ENCODE measurements at places on chromosomes 6 and 20.

GRCh38 chr6:57193177-57193576 is 21.1 kb downstream of the BAG2 start:
- DNase-seq = no peak

GRCh38 chr6:169999367-169999766 is 247.9 kb downstream of the ERMARD start:
- DNase-seq = no peak

GRCh38 chr6:79713701-79714322 is 82.7 kb downstream of the SH3BGRL2 start:
- no peak for DNase-seq

DNA sequence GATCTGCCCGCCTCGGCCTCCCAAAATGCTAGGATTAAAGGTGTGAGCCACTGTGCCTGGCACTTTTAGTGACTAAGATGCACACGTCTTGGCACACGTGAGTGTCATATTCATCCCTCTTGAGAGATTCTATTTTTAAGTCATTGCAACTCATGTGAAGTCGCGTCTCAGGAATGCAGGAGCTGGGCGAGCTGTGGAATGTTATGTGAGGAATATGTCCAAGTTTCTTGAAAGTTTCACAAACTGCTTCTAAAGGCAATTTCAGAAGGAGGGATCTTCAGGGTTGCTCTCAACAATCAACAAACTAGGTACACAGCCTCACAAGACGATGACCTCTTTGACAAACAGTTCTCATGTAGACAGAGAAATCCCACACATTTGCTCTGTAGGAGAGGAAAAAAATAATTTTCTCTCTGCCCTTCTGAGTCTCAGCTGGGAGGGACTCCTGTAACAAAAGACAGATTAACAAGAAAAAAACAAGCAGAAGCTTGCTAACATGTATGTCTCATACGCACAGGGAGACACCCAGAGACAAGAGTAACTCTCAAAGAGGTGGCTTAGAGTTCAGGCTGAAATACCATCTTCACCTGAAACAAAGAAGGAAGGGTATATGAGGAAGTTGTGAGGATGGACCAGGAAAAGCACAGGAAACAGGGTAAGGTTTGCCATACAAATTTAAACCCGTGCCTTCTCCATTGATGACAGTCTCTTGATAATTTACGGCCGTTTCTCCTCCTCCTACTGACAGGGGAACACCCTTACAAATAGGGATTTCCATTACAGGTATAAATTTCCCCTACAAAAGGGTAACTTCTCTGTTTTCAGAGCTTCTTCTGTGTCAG is 45.3 kb upstream of the FAM50B start:
- no peak for DNase-seq

- DNase-seq = no peak
Observed at GRCh38 chr6:130780122-130780521, 47.1 kb upstream of the SMLR1 start.

DNA sequence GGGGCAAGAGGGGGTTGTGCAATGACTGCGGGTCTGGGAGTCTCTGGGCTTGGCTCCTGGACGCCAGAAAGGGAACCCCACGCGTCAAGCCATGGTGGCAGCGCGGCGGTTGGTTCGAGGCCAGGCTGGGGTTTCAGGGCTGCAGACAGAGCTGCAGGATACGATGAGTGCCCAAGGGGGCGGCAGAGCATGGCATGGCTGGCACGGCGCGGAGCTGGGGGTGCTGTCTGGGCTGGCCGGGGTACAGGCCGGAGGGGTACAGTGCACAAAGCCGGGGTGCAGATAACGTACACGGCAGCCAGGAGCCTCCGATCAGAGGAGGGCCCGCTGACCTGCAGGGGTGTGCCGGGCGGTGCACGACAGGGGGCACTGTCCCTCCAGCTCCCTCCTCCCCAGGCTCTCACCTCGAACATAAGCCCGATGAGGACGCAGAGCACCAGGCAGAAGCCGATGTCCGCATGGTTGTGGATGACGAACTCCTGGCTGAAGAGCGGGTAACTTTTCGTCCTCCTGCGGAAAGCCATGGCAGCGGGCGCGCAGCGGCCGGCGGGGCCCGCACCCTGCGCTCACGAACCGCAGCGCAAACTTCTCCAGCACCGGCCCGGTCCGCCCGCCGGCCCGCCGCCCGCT is 353 bp downstream of the TRAM2 start:
- DNase-seq = no peak

- DNase-seq = no peak
Observed at GRCh38 chr6:106324726-106325335, 729 bp downstream of the ATG5 start.

DNA sequence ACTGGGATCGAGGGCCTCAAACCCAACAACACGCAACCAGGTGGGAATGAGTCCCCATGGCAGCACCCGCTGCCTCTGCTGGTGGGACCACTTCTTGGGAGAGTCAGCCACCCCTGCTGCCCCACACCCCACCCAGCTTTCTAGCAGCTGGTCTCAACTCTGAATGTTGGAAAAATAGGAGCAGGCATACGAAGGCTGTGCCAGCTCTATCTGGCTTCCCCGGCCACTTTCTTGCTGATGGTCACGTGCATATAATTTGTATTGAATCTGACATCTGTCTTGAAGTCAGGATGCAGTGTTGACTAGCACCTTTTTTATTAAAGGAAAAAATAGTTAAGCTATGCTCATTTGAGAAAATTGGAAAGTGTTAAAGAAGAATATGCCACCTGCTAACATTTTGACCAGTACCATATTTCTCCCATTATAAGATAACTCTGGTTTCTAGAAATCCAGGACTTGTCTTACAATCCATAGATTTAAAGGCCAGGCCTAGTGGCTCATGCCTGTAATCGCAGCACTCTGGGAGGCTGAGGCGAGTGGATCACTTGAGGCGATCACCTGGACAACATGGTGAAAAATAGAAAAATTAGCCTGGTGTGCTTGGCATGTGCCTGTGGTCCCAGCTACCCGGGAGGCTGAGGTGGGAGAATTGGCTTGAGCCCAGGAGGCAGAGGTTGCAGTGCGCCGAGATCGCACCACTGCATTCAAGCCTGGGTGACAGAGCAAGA is 26.9 kb upstream of the MAPRE1 start:
- no peak for DNase-seq

DNA sequence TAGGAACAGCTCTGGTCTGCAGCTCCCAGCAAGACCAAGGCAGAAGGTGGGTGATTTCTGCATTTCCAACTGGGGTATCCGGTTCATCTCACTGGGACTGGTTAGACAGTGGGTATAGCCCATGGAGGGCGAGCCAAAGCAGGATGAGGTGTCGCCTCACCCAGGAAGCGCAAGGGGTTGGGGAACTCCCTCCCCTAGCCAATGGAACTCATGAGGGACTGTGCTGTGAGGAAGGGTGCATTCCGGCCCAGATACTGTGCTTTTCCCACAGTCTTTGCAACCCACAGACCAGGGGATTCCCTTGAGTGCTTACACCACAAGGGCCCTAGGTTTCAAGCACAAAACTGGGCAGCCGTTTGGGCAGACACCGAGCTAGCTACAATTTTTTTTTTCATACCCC is 21.8 kb downstream of the HDDC2 start:
- DNase-seq = no peak

DNA sequence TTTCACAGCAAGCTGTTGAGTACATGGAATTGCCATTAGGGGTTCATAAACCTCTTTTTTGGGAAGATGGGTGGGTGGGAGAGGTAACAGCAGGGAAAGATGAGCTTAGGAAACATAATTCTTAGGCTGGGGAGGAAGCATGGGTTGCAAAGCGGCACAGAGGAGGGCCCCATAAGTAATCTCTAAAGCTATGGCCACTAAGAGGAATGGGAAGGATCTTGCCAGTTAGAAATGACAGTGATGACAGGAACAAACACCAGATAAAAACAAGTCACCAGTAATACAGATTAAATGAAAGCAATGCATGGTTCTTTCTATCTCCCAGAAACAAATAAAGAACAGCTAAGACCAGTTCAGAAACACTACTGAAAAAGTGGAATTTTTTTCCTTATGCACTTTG is 31.0 kb upstream of the PRELID3B start:
- no peak for DNase-seq

DNA sequence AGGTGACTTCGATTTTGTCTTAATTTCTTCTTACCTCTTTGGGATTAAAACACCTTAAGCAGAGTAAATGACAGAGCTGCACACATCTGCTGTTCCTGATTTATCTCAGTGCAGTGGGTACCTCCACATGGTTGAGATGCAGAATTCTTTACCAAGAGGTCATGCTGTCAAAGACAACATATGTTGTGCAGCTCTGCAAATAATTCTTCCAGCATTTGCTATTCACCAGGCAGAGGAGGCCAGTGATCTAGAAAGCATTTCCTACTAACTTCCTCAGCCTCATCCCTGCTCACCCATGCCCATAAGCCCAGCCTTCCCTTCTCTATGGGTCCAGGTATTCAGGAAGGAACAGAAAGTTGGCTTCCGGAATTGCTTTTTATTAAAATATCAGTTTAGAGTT is 109.3 kb downstream of the THBS2 start:
- no peak for DNase-seq

DNA sequence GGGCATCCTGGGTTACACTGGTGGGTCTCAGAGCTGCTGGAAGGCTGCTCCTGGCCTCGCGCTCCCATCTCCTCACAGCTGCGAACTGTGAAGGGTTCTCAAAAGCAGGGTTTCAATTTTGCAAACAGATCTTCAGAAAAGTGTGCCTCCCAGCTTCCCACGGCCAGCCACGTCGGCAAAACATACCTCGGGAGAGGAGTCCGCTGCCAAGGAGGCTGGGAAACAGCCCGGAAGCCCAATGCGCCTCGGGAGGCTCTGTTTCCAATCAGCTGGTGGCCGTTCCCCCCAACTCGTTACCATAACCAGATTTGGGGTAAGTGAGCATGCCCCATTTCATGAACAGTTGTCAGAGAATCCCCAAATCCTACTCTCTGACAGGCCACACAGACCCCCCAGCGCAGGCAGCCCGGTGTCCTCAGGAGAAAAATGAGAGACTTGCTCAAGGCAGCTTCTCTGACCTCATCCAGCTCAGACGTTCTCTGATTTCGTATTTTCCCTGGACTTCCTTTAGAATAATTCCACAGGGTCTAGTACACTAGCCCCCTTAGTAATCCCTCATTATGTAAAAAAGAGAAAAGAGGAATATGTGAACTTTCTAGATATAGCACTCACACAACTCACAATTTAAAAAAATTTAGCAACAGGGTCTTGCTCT is 98.4 kb downstream of the SNX5 start:
- no peak for DNase-seq

GRCh38 chr6:37102299-37103168 is 67.4 kb upstream of the PIM1 start:
- DNase-seq = peak; percentile 81

GRCh38 chr6:113172531-113172966 is 684.6 kb upstream of the MARCKS start:
- peak; percentile 27 for DNase-seq

DNA sequence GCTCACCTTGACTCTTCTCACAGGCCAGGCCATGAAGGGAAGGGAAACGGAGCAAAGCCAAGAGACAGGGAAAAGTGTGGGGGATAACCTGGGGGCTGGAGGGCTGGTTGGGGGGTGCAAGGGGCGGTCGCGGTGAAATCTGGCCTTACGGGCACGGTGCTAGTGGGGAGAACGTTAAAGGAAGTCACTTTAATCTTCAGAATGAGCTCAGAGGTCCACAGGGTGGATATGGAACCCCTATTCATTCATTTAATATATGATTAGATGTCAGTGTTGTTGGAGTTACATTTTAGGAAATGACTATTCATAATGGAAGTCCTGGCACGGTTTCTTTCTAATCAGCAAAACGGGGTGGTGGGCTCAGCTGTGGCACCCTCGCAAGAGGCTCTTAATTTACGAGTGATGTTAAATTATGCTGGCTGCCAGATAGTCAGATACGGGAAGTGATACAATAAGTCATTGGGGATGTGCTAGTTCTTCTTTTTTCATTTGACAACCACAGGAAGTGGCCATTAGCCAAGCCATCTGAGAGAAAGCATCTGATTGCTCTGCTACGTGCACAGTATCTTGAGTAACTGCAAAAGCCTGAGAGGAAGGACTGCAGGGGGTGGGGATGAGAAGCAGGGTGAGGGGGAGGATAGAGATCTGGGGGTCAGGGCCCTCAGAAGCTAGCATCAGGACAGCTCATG is 253.0 kb downstream of the QKI start:
- DNase-seq = no peak

DNA sequence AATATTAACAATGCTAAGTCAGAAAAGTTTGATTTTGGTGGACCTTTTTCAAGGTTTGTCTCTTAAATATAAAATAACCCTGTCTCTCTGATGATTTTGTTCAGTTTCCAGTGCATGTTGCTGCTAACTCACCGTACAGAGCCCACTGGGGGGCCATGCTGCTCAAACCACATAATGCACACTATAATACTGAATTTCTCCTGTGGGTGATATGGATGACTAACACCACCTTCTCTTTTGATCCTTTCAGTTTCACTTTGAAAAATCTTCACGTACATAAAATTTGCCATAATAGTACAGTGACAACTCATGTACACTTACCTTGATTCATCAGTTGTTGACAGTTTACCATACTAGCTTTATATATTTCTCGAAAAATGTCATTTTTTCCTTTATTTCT is 506.6 kb upstream of the MAN1A1 start:
- DNase-seq = no peak

GRCh38 chr6:50070101-50070500 is 20.4 kb upstream of the DEFB112 start:
- DNase-seq = no peak

- no peak for DNase-seq
Observed at GRCh38 chr20:44918761-44919160, 8.9 kb downstream of the PABPC1L start.

DNA sequence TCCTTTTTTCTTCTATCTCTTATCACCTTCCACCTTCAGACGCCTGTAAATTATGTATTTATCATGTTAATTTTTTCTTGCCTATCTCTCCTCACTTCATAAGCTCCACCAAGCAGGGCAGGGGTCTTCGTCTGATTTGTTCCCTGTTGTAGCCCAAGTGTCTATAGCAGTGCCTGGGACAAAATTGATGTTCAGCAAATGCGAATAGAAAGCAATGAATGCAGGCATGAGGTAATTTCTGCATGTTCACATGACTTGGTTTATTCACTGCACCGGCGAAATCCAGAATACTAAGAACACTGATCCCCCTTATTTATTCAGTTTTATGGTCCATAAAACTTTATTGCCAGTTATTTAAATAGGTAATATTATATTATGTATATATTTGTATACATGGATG is 162.1 kb downstream of the TBC1D7 start:
- DNase-seq = no peak

DNA sequence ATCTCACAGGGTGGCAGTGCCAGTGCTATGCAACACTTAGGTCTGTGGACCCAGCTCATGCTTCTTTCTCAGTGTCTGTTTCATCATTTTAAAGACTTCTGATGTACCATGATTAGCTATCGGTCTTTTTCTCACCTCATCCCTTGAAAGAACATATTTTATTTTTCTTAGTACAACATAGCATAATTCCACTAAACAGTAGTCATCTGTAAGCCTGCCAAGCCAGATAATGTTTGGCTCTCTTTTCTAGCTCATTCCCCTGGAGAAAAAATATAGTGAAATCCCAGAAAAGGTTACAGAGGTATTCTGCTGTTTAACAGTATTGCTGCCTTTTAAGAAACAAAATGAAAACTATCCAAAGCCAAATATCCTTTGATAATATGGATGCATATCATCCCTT is 177.0 kb upstream of the MMS22L start:
- no peak for DNase-seq

- no peak for DNase-seq
Observed at GRCh38 chr6:9168669-9169068, 733.3 kb upstream of the SLC35B3 start.
